ENCODE measurements at places on chromosomes 7 and 10.
A peak's percentile ranks its signal among the peaks of the same experiment; 100 is the strongest.

- DNase-seq, result no peak
These were observed 342 bp downstream of the OR2A25 start for GRCh38 chr7:144069953-144070352.

DNA sequence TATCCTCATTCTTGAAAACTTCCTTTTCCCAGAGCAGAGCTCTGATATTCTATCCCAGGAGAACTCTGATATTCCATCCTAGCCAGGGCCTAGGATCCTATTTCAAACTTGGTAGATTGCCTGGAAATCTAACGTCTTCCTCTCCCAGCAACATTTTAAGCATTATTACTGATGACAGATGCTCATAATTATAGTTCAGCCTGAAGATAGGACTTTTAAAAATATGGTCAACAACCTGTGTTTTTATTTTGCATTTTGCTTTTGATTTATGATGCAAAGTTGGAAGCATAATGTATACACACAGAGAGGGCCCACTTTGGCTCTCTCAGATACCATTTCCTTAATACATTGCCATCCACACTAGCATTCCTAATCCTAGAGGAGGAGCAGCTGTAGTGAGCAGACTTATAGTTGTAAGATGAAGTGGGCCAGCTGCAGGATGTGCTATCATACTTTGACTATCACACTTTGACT lies 457.4 kb upstream of the TPK1 start:
- DNase-seq, result no peak

DNA sequence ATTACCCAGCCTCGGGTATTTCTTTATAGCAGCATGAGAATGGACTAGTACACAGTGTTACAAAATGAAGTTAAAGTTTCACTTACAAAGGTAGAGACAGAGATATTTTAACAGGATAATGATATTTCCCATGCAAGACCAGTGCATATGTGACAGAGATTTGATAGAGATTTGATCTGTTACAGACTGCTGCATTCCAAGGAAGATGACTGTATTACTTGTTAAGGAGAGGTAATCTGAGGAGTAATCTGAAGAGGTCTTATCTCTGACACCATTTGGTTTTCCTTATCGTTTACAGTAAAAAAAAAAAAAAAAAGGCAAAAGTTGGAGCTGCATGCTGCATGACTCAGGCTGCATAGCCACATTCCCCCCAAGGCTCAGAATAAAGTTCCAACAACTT lies 289.6 kb downstream of the POM121L12 start:
- DNase-seq, result no peak

DNA sequence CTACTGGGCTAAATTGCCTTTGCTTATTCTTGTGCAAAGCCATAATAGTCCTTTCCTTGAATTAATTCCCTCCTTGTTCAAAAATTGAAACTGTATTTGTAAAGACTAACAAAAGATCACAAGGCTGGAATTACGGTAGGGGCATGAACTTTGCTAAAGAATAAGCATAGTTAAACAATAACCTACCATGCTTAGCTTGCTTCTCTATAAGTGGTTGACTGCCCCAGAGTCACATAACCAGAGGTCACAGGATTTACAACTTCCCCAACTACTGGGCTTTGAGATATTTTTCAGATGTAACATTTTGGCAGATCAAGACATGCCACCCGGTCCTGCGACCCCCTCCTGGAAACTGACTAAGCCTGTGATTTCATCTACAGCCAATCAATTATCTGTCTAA lies 181.4 kb downstream of the GPAM start:
- no peak for DNase-seq

GRCh38 chr10:241451-241850 lies 106.2 kb downstream of the ZMYND11 start:
- DNase-seq, result no peak

DNA sequence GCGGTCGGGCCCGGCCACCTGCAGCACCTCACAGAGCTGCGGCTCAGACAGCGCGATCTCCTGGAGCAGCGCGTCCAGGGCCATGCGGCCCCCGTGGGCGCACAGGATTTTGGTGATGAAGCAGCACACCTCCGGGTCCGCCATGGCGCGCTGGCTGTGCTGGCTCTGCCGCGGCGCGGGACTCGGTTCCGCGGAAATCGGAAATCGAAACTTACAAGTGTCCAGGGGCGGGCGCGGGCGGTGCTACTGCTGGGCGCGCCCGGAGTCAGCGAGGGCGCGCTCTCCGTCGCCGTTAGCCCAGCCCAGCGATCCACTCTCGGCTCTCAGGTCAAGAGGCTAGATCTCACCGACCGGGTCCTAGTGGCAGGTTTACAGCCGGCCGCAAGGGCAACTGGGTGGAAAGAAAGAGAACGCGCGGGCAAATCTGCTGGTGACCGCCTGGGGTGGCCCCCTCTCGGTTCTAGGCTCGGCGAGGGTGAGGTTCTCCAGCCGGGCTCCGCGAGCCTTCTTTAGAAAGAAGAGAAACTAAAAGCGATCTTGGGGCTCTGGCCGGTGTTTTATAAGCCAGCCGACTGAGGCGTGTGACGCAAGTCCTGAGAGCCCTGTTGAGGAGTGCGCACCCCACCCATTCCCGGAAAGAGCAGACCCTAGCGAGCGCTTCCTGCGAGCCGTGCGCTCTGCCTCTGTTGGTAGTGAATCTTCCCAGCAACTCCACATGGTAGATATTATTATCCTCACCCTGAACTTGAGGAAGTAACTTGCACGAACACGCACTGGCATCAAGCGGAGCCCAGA lies at the start of gene ZC3HAV1:
ZC3HAV1 (minus strand) TSS at position 533 of the 795 bp plus-strand sequence; CDS start at position 144, 389 bp downstream.
- DNase-seq, result peak; percentile 73

DNA sequence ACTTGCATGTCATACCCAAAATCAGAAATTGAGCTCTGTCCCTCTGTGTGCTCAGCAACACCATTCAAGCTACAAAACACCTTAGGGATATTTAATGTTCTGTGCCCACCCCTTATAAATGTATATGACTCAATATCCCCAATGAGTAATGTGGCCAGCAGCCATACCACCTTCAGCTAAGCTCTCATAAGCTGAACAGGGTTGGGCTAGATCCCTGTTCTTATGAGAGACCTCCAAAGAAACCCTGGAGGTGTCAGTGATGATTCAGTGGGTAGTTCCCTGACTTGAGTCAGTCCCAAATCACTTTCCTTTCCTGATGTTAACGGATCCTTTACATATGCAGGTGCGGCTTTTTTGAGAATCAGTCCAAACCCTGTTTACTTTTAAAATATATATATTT lies 253.8 kb downstream of the CREB5 start:
- DNase-seq, result no peak

DNA sequence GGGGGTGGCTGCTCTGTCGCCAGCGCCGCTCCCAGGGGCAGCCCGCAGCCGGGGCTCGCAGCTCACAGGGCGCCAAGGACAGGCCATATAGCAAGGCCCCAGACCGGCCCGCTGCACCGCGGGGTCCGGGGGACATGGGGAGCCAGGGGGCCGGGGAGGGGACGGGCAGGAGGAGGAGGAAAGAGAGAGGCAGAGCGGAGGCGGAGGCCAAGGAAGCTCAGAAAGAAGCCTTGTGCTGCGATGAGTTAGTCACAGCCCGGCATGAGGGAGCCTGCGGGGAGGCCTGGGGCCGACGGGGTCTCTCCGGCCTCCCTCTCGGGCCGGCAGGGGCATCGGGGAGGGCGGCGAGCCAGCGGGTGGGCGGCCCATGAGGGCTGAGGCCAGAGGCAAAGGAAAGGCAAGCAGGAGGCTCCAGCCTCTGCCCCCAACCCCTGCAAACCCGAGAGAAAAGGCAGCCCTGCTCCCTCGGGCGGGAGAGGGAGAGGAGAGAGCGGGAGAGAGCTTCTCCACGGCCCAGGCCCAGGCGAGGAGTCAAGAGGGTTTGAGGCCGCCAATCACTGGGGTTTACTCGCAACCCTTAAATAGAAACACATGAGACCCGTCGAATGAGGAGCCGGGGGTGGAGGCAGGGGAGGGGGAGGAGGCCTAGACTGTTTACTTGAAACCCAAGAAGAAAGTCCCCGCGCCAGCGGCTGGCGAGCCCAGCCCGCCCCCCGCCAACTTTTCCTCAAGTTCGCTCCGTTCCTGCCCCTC lies 167.9 kb downstream of the NEURL1 start:
- no peak for DNase-seq

DNA sequence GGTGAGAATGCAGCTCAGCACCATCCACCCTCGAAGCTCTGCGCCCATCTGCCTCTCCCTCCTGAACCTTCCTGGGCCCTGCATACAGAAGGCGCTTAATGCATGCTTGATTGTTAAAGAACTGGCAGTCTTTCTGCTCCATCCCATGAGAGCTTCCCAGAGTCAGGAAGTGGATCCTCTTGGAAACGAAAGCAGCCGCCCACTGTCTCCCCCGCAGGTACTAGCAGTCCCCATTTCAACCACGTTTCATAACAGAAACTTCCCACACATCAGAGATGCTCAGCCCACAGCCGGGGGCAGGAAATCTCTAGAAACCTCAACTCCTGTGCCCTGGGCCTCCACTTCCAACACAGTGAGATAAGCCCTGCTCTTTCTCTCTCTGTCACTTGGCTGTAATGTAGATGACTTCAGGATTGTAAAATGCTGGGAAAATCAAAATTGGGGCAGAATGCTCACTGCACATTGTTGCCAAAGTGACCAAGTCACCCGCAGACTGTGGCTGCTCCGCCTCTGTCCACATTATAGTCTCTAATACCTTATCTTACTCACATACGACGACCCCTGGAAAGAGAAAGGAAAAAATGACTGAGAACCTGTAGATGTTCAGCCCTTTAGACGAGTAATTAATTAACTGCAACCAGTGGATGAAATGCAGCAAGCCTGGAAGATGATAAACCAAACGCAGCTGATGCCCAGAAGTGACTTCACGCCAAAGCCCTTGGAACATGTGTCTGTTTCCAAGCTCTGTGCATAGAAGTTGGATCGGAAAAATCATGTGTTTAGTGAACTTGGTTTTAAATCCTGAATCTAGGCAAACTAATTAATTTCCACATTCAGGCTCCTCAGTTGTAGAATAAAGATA lies 28.5 kb downstream of the GSDME start:
- DNase-seq, result no peak

- DNase-seq, result no peak
These were observed 1076.9 kb downstream of the CNTNAP2 start for GRCh38 chr7:147193476-147193875.

DNA sequence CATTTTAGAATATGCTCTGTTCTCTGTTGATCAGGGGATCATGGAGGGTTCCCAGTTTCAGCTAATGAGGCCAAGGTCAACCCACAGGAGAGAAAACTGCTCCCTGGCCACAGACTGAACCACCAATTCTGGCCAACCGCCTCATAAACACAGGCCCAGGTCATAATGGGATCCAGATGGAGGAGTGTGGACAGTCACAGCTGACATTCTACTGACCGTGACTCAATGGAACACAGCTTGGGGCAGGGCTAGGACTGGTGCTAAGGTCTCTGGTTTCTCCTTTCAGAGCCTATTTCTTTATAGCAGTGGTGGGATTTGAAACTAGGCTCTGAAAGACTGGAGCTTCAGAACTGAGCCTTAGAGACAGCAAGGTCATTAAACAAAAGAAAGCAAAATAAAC lies 68.3 kb downstream of the HIPK2 start:
- DNase-seq, result no peak

DNA sequence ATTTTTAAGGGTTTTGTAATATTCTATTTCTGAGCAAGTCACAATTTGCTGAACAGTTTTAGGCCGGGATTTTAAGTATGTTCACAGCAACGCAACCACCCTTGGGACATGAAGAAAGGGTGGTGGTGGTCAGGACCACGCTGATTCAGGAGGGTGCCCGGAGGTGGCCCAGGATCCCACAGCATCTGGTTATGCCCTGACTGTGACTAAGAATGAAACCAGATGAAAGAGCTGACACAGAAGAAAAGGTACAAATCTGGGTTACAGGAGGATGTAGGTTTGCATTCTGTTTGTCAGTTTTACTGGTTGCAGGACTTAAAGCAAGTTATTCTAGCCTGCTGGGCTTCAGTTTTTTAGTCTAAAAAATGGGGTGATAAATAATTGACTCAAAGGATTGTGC lies 279.7 kb downstream of the CCSER2 start:
- DNase-seq, result no peak

GRCh38 chr7:133950855-133951254 lies 176.3 kb upstream of the LRGUK start:
- no peak for DNase-seq

DNA sequence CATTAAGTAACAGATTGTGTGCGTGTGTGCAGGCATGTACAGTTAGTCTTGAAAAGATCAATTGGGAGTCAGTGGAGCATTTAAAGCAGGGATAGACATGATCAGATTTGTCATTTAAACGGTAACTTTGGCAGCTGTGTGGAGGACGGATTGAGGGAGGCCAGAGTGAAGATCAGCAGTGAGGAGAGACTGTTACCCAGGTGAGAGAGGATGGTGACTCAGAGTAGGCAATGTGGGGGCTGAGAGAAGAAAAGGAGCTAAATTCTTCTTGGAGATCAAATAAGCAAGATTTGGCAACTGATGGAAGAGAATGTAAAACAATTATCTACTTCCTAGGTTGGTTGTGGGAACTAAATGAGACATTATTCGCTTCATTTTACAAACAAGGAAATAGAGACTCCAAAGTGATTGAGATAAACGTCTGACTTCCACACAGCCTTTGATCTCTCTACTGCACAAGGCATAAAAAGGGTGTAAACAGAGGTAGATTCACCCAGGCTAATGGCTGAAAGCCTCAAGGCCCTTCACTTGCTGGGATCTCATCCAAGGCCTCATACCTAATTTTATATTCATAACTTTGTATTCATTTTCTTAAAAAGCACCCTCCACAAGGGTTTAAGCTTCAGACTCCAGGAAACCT lies 665.1 kb upstream of the GALNT17 start:
- no peak for DNase-seq

GRCh38 chr10:29897430-29897829 lies 162.0 kb downstream of the JCAD start:
- no peak for DNase-seq

DNA sequence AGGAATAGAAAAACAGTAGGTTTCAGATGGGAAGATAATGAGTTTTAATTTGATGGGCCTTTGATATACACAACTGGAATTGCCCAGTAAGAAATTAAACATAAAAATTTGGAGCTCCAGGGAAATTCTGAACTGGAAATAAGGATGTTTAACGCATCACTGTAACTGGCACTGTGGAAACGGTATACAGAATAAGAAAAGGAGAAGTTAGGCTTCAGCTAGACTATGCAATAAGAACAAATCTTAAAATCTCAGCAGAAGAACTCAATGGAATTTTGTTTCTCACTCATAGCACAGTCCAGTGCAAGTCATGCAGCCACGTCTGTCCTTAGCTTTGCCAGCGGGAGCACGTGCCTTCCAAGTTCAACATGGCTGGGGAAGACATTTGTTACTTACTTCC lies 52.9 kb upstream of the FGL2 start:
- DNase-seq, result no peak

DNA sequence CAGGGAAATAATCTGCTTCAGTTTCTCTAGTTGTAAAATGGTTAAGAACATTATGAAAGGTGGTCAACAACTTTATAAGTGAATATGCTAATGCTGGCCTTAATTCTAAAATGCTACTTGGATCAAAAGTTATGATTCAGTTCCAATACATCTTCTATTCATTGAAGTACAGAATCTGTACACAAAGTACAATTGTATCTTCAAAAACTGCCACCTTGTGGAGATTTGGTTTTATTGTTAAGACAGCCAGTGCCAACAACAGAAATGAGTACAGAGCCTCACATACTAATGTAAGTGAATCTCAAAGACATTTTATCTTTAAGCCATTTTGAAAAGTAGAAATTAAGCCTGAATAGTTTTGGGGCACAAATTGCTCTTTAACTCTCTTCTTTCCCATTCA lies 194.0 kb downstream of the CFTR start:
- DNase-seq, result no peak
